ENCODE measurements at places on chromosomes 12 and 14.

- DNase-seq = no peak
Measured at GRCh38 chr14:95015046-95015445, 142.3 kb downstream of the DICER1 start.

DNA sequence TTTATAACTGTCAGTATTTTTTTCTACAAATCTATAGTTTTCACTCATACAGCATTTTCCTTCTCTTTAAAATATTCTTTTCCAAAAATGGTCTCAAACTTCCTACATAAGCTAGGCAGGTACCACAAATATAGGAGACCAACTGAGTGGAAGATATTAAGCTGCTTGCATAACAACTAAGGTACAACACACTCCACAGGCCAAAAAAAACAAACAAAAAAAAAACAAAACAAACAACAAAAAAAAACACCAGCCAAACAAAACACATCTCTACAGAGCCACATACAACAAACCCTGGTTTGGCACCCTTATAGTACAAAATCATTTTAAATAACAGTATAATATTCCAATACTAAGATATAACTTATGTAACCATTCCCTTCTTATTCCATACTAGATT is 50.1 kb downstream of the SLC2A13 start:
- DNase-seq = no peak

GRCh38 chr14:103819503-103820307 is 27.7 kb downstream of the PPP1R13B start:
- no peak for DNase-seq

- DNase-seq = no peak
Measured at GRCh38 chr12:107560165-107560898, 125.3 kb upstream of the PWP1 start.

GRCh38 chr12:123094349-123095077 is 56.4 kb downstream of the PITPNM2 start:
- no peak for DNase-seq

DNA sequence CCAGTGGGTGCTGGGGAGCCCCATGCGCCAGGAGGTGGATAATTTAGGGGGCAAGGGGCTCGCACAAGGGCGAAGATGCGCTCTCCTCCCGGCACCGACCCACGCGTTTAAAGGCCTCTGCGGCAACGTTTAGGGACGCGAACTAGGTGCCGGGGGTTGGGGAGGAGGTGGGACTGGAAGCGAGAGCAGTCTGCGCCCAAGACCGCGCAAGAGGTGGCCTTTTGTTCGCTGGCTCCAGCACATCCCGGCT is 1.3 kb downstream of the SLC38A1 start:
- no peak for DNase-seq
